ENCODE measurements at places on chromosomes 7 and 10.

DNA sequence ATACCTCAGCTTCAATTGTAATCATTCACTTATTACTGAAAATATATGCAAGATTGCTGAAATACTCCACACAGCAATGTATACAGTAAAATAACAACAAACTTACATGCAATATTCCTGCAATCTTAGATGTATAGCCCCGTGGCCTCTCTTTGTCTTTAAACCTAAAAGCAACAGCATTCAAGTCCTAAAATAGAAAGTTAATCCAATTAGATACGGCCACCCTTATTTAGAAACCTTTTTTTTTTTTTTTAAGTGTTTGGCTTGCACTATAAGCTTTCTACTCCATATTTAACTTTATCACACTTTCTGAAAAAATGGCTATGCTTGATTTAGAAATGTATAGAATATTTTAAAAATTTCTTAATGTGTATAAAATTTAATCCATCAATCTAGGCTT, 67.6 kb downstream of the IDE start:
- DNase-seq: no peak

- no peak for DNase-seq
Measured at GRCh38 chr10:119754936-119755335, 29.1 kb downstream of the INPP5F start.

DNA sequence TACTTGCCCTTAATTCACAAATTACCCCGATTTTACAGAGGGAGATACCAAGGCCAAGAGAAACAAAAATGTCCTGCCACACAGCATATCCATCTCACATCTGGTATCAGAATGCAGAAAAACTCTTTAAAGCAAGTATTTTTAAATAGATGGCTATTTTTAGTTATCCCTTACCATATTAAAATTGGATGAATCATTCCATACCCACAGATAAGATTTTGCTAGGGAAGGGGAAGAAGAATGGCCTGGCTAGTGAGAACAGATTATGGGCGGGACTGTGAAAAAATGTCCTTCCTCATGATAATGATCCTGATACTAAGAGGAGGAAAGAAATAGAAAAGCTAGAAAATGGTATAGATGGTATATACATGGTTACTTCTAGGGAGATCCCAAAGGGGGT, 80.6 kb upstream of the GATAD1 start:
- DNase-seq: no peak

- DNase-seq: no peak
Measured at GRCh38 chr7:41979834-41980307, 257.1 kb downstream of the GLI3 start.

DNA sequence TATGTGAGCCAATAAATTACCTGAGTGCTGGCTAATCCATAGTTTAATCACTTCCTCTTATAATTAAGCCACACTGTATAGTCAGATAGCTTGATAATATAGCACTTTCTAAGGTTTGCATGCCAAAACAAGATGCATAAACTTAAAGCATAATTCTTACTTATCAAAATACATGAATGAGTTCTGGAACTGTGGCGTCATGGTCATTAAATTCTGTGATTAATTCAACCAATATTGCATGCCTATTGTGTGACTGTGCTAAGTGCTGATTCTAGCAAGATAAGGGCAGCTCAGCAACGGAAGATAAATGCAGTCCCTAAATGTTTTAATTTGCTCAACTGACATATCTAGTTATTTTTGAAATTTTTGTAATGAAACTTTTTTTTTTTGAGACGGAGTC, 29.7 kb downstream of the HOXA1 start:
- DNase-seq: no peak

- DNase-seq: no peak
Measured at GRCh38 chr7:148584154-148584827, 6.3 kb upstream of the C7orf33 start.

- DNase-seq: no peak
Measured at GRCh38 chr7:113373863-113374262, 255.5 kb upstream of the SMIM30 start.

DNA sequence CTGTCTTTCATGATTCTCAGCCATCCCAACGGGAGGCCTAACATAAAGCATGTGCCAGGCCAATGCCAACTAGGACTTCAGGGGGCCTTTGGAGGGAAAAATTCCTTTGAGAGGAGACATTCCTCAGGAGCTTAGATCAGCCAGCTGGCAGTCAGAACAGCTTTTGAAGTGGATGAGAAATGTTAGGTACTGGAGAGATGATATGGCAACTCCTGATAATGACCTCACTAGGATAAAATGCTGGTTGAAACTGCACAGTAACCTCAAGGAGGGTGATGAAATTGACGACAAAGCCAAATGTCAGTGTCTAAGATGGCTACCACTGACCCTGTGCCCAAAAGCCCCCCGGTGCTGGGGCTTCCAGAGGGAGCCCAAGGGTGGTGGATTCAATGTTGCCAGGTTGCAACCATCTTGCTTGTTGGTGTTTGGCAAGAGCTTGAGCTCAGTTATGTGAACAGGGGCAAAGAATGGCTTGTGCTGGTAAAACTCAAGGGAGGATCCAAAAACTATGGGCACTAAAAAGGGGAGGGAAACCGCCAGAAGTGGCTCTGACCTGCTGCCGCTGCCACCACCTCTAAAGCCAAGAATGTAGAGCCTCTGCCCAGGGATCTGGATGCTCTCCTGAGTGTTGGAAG, 121.2 kb downstream of the UBE2H start:
- no peak for DNase-seq

- DNase-seq: no peak
Measured at GRCh38 chr10:25902002-25902401, 32.0 kb upstream of the MYO3A start.

DNA sequence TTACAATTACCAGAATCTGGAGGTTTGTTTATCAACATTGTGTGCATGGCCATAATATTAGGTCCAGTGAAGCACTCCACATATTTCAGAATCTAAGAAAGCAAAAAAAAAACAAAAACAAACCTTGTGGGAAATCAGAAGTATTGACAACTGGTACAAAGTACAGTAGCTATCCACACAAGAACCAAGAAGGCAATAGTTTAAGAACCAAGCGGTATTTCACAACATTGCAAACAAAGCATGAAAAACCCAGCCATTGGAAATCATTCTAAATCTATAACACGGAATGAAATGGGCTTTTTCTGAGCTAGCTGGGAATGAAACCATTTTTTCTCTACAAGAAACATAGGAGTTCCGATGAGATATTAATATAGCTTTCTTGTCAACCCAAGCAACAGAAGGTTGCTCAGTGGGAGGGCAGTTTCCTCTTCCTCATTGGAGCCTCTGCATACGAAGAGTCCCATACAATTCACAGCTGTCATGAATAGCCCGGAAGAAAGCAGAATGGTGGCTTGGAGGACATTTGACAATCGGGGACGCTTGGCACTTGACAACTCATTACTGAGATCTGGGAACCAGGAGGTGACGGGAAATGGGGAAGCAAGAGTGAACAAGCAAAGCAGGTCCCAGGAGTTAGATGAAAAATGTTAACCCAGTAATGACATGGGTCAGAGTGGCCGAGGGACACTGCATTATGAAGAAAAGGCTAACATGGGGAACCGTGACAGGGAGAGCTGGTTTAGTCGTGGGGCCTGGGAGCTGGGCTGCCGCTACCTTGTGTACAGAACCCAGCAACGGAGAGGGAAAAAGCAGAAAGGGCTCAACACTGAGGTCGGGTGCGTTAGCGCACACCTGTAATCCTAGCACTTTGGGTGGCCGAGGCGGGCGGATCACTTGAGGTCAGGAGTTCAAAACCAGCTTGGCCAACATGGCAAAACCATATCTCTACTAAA, 7.8 kb downstream of the PHYH start:
- DNase-seq: no peak

DNA sequence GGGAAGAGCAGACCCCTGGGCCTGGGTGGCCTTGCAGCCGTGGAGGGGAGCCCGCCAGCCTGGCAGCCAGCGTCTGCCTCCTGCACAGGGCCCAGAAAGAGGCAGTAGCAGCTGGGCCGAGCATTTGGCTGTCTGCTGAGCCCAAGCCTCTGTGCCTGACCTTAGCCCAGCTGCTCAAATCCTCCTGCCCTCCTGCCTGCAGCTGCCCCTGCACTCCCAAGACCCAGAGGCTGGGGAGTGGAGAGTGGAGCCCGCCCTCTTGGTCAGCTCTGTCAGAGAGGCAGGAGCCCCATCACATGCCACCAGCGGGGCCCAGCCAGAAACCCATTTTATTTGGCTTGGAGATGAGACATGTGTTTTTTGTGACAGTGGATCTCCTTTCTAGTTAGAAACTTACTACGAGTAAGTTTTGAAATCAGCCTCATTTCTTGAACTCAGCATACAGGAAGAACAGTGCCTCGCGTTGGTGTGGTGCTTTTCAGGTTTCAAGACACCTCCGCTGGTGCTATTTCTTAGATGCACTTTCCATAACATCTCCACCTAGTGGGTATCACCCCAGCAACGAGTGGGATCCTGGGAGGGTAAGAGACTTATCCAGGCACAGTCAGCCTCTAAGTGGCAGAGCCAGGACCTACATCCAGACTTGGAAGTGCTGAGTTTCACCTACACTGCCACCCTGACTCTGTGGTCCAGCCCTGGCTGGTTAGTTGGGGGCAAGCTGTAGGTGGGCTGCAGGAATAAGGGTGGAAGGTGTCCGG, 477.1 kb downstream of the RPS24 start:
- DNase-seq: no peak

DNA sequence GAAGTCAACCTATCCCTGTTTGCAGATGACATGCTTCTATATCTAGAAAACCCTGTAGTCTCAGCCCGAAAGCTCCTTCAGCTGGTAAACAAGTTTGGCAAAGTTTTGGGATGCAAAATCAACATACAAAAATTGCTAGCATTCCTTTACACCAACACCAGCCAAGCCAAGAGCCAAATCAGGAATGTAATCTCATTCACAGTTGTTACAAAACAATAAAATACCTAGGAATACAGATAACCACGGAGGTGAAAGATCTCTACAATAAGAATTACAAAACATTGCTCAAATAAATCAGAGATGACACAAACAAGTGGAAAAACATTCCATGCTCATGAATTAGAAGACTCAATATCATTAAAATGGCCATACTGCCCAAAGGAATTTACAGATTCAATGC, 50.4 kb upstream of the ZNF365 start:
- no peak for DNase-seq

DNA sequence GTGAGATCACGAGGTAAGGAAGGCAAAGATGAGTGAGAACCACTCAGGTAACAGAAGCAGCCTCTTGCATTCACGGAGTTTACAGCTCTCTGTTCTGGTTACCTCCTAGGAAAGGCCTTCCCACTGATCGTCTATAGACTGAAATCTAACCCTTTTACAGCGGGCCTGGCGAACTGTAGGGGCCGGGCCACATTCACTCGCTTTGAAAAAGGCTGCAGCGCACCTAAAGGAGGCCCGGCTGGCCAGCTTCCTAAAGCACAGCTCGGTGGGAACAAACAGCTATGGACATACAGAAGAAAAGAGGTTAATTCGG, 565 bp downstream of the ATP5MK start:
- no peak for DNase-seq

GRCh38 chr7:106166651-106167342, 54.7 kb upstream of the SYPL1 start:
- DNase-seq: no peak

- no peak for DNase-seq
Measured at GRCh38 chr10:66788178-66788987, 137.5 kb upstream of the LRRTM3 start.

GRCh38 chr10:73597346-73597745, 6.2 kb upstream of the USP54 start:
- DNase-seq: no peak

DNA sequence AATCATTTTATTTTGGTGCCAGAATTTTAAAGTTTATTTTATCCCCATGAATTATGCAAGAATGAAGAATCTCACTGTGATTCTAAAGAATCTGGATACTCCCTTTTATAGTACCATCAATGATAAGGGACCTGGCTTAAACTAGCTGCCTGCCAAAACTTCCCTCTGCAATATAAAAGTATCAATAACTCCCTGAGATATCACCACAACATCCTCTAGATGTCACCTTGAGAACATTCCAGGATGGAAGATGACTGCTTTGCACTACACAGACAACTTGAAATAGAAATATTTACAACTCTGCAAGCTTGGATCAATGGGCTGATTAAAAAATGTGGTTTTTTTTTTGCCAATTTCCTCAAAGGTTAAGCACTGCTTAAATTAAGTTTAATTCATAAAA, 142.1 kb downstream of the SLC25A13 start:
- no peak for DNase-seq
